ENCODE measurements at places on chromosomes 1 and 21.

DNA sequence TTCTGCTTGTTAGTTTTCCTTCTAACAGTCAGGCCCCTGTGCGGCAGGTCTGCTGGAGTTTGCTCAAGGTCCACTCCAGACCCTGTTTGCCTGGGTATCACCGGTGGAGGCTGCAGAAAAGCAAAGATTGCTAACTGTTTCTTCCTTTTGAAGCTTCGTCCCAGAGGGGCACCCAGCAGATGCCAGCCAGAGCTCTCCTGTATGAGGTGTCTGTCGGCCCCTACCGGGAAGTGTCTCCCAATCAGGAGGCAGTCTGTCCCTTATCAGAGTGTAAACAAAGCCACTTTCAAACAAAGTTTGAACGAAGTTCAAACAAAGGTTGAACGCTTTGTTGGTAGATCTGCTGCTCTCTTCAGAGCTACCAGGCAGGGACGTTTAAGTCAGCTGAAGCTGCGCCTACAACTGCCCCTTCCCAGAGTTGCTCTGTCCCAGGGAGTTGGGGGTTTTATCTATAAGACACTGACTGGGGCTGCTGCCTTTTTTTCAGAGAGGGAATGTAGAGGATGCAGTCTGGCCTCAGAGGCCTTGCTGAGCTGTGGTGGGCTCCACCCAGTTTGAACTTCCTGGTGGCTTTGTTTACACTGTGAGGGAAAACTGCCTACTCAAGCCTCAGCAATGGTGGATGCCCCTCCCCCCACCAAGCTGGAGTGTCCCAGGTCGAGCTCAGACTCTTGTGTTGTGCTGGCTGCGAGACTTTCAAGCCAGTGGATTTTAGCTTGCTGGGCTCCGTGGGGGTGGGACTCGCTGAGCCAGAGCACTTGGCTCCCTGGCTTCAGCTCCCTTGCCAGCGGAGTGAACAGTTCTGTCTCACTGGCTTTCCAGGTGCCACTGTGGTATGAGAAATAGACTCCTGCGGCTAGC is 401.8 kb downstream of the SRGAP2C start:
- DNase-seq, result peak; percentile 23

GRCh38 chr1:234746798-234747196 is 136.8 kb upstream of the IRF2BP2 start:
- DNase-seq, result no peak

GRCh38 chr1:119228335-119229080 is 88.1 kb upstream of the WARS2 start:
- no peak for DNase-seq

- no peak for DNase-seq
These were observed 14.5 kb downstream of the AIDA start for GRCh38 chr1:222697826-222698225.

GRCh38 chr21:25561668-25562641 is 45.3 kb downstream of the MRPL39 start:
- peak; percentile 58 for DNase-seq

- DNase-seq, result peak; percentile 81
These were observed 28.2 kb downstream of the TCEANC2 start for GRCh38 chr1:54081306-54082270.

DNA sequence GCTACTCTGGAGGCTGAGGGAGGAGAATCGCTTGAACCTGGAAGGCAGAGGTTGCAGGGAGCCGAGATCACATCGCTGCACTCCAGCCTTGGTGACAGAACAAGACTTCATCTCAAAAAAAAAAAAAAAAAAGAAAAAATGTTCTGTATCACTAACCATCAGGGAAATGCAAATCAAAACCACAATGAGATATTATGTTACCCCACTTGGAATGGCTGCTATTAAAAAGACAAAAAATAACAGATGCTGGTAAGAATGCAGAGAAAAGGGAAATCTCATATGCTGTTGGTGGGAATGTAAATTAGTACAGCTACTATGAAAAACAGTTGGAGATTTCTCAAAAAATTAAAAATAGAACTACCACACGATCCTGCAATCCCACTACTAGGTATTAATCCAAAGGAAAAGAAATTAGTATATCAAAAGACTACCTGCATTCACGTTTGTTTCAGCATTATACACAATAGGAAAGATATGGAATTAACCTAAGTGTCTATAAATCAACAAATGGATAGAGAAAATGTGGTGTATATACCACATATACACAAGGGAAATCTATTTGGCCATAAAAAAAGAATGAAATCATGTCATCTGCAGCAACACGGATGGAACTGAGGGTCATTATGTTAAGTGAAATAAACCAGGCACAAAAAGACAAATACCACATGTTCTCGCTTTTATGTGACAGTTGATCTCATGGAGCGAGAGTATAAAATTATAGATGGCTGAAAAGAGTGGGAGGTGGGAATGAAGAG is 62.6 kb downstream of the ABL2 start:
- no peak for DNase-seq

- no peak for DNase-seq
These were observed 187.3 kb downstream of the SLC44A5 start for GRCh38 chr1:75423616-75424015.

DNA sequence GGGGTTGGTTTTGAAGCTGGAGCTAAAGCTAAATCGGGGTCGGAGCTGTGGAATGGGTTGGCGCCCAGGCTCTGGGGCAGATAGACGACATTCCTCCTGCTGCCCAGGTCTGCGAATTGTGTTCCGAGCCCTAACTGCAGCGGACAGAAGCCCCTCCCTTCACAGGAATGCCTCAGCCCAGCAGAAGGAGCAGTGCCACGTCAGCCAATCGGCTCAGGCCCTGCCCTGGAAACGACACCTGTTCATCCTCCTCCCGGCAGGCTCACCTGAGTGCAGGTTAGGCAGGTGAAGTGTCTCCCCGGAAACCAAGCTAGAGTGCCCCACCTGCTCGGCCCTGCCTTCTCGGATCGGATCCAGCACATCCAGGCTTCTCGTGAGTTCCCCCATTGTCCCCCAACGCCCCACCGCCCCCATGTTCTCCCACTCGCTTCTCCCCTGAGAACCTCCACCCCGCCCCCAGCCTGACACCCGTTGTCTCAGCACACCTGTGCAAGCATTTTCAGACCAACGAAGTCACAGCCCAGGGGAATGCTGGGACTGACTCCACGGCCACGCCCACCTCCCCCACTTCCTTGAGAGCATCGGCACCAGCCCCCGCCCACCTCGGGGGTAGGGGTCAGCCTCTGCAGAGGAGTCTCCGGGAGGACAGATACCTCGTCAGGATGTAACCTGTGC is 775 bp downstream of the TMEM125 start:
- peak; percentile 38 for DNase-seq

GRCh38 chr1:21337928-21338572 is 47.8 kb upstream of the ECE1 start:
- DNase-seq, result no peak

DNA sequence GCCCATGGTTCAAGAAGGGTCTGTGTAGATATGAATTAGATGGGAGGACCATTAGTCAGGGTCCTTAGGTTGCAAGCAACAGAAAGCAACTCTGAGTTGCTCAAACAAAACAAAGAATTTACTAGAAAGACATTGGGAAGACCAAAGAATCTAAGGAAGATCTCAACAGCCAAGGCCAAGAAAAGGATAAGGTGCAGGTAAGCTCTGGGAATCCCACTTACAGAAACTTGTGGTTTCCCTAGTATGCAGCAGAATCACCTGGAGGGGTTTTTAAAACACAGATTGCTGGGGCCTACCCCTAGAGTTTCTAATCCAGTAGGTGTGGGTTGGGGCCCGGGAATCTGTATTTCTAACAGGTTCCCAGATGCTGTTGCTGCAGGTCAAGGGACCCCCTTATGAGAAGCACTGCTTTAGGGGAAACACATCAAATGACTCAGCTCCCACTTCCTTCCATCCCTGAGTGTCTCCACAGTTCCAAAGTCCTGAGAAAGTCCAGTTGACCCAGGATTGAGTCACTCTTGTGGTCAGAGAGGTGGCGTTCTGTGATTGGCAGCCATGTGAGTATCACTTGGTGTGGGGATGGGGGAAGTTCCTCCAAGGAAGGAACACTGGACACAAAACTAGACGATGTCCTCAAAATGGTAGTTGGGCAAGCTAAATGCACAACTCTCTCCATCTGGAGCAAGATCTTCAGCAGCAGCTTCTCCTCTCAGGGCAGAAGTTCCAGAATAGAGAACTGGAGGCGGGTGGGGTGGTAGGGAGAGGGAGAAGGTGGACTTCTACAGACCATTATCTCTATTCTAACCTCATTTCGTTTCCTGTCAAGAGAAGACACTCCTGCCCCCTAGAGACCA is 24.2 kb upstream of the EYA3 start:
- DNase-seq, result peak; percentile 32

DNA sequence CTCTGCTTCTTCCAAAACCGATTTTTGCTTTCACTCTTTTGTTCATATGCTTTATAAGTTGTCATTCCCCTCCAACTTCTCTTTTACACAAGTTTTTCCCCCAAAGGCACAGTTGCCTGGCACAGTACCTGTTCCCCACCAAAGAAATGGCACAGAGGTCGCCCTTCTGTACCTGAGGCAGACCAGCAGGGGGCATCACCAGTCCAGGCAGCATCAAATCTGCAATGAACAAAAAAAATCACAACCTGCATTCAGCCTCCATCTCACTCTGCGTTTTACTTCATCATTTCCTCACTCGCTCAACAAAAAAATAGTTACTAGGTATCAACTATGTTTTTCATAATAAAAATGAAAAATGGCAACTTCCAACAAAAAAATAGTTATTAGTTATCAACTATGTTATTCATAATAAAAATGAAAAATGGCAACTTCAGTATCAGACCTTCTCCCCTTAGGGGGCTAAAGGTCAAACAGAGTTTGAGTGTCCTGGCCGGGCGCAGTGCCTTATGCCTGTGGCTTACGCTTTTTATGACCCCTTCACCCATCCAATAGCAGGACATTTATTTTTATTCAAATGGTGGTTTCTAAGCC is 4.1 kb downstream of the EIF2D start:
- DNase-seq, result peak; percentile 60

- no peak for DNase-seq
These were observed 27.4 kb downstream of the KCNN3 start for GRCh38 chr1:154842635-154843034.

- DNase-seq, result peak; percentile 78
These were observed at the start of gene IL19 for GRCh38 chr1:206770531-206771337. IL19 (plus strand) TSS chr1:206770773; CDS start chr1:206836663, 65,890 bp downstream.

- no peak for DNase-seq
These were observed 431 bp downstream of the MTARC1 start for GRCh38 chr1:220787069-220787619.

GRCh38 chr1:65414538-65414937 is 5.9 kb upstream of the LEPR start:
- DNase-seq, result no peak

- DNase-seq, result peak; percentile 50
These were observed 17.3 kb upstream of the RAP1A start for GRCh38 chr1:111602302-111602701.

DNA sequence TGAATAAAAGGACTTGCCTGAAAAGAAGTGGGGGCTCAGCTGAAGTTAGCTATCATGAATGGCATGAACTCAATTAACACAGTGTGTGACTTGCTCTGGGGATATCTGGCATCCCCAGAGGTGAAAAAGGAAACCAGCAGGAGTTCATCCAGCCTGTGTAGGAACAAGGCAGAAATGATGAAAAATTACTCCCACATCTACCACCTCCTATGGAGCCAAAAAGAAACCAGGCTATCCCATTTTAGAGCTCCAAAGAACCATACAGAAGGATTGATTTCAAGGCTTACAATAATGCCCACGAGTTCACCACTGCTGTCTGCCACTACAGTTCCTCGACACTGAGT is 25.3 kb downstream of the TP53BP2 start:
- no peak for DNase-seq

DNA sequence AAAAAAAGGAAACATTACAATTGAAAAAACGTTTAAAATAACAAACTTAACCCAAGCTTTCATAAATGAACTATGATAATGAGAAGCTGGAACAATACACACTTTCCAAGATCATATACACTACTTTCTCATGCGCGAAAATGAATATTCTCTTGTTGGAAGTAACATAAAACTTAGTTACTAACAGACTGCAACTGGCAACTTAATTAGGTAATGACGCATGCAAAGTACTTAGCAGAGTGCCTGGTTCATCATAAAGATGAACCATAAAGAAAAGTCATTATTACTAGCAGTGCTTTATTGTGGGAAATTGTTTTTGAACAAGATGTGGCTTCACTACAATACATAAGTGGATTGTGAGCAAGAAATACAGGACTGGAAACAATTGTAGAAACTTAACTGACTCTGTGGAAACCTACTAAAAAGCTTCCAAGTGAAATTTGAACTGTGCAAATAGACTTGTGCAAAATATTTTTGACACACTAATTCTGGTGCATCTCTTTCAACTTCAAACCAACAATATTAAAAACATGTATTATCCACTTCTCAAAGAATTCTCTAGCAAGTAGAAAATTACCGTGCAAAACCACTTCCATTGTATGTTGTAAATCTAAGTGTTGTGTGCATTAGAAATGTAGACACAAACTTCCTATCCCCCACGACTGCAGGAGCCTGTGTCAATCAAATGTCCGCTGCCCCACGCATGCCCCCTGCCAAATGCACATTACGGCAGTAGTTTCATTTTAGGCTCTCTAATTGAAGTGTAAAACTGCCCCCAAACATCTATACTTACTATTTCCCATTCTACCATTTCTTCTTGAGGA is 2.0 kb downstream of the ARHGAP29 start:
- DNase-seq, result no peak

GRCh38 chr1:88726697-88727096 is 42.6 kb downstream of the PKN2 start:
- no peak for DNase-seq

DNA sequence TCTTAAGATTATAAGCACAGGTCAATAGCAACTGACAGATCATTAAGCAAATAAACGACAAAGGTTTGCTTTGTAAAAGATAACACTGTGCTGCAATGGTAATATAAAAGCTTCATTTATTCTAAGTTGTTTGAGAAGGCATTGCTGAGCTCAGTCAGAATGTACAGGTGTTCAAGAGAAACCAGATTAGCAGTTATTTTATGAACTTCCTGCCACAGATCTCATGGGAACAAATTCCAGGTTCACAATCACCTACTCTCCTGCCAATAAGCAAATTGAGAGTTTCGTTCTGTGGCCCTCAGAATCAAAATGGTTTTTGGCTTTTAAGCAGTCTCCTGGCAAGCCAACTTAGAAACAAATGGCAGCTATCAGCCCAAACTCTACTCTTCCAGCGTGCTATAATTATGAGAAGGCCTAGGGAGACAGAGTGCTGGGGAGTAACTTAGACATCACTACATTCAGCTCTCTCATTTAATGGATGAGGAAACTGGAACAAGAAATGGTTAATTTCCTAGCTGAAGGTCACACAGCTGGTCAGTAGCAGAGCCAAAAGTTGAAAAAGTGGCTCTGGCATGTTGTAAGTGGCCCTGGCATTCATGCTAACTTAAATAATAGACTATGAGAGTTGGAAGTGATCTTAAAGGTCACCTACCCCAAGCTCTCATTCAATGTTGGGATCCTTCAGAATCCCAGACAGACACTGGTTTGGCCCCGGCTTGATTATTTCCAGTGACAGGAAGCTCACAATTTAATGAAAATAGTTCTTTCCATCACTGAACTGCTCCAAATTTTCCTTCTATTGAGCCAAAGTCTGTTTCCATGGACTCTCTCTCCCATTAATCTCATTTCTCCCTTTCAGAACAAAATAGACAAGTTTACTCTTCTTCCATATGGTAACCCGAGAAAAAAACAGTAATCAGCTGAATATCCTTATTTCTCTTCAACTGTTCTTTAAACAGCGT is 82.6 kb upstream of the EDEM3 start:
- peak; percentile 82 for DNase-seq
